ENCODE measurements at places on chromosomes 4 and X.
A peak's percentile ranks its signal among the peaks of the same experiment; 100 is the strongest.

- DNase-seq = no peak
Measured at GRCh38 chr4:181970366-181970765, 272.8 kb upstream of the TENM3 start.

- peak; percentile 93 for DNase-seq
Measured at GRCh38 chr4:124322234-124323065, 390.1 kb downstream of the ANKRD50 start.

DNA sequence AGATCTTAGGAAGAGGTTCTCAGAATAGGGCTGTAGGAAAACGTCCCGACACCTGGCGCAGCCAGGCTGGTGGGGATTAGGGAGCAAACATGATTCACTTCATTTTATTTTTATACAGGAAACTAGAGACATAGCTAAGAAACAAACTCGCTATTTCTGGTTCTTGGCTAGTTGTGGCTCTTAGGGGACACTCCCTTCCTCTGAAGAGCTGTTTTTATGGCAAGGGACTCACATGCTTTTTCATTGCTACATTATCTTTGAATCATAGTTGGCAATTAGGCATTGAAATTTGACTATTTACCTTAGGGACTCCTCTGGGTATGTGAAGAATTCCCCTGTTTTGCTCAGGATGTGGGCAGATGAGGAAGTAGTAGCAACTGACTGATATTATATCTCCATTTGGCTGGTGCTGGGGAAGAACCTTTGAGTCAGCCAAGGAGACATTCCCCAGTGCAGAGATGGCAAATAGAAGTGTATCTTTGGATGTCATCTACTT lies 174.5 kb downstream of the SMIM20 start:
- peak; percentile 91 for DNase-seq

GRCh38 chrX:69128588-69128987 lies 36.7 kb downstream of the PJA1 start:
- DNase-seq = no peak

DNA sequence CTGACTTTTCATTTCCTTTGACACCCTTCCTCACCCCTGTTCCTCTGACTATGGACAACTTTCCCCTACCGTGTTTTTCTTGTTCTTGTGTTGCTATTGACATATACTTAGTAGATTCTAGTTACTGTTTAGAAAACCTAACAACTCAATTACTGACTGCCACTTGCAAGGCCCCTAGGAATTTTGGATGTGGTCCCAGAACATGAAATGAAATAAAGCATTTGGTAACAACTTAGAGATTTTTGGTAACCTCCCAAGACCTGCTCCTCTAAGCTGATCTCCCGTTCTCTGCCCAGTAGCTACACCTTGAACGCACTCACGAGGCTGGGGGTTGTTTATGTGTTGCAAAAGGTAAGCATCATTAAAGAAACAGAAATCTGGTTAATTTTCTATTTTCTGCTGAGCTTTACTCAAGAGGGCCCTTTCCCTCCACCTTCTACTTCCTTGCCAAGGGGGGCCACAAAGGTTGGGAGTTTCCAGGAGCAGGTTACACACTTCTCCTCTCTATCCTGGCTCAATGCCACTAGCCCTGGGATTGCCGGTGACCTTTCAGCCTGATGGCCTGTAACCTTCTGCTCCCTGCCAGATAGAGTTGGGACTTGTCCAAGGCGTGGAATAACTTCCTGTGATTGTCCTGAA lies 20.5 kb downstream of the GAB3 start:
- peak; percentile 78 for DNase-seq

Data from muscle of leg (tissue), 16 donors.